ENCODE measurements at places on chromosomes 6 and 20.

- no peak for DNase-seq
These were observed 576.4 kb downstream of the PRKN start for GRCh38 chr6:162151021-162151665.

DNA sequence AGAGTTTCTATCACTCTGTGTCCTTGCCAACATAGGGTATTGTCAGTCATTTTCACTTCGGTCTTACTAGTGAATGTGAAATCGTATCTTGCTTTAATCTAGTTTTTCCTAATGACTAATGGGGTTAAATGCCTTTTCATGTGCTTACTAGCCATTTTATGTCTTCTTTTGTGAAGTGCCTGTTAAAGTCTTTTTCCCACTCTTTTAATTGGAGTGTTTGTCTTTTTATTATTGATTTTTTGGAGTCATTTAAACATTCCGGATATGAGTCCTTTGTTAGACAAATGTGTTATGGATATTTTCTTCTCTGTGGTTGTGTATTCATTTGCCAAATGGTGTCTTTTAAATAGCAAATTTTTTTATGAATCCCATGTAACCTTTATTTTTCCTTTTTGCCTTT lies 194.6 kb downstream of the CDH26 start:
- no peak for DNase-seq

DNA sequence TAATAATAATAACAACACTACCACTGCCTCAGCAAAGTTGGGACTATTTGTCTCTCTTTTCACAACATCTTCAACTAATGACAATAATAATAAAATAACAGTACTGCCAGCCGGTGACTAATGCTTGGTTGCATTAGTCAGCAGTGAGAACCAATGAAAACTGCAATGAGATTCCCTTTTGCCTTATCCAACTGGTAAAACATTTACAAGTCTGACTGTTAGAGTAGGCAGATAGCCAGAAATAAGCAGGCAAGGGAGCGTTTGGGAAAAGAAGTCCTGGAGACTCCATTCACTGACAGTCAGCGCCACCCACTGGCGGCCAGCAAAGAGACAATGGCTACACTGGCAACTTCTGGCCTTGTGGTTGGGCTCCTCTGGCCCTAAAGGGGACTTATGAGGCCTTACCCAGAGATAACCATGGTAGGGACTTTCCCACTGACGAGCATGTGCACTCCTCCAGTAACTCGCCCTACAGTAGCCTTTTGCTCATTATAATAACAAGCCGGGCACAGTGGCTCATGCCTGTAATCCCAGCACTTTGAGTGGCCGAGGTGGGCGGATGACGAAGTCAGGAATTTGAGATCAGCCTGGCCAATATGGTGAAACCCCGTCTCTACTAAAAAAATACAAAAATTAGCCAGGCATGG lies 3.4 kb upstream of the NSFL1C start:
- no peak for DNase-seq

DNA sequence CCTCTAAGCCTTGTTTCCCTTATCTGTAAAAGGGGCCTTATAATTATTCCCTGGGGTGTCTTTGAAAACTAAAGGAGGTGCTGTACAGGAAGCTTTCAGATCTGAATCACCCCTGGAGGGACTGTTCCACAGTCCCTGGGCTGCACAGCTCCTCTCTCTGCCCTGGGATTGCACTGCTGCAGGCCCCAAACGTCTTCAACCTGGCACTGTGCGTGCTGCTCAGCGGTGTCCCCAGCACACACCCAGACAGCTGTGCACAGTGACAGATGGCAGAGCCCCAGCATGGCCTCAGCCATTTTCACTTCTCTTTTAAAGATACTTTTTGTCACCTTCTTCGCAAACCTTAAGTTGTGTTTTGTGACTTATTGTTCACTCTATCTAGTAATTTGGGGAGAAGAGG lies 50.7 kb upstream of the INSM1 start:
- DNase-seq = no peak

GRCh38 chr6:71290611-71291010 lies 2.0 kb downstream of the OGFRL1 start:
- DNase-seq = no peak

- no peak for DNase-seq
These were observed 103.4 kb downstream of the ERMARD start for GRCh38 chr6:169854813-169855212.

- DNase-seq = no peak
These were observed 29.4 kb downstream of the BMP7 start for GRCh38 chr20:57236813-57237584.

- DNase-seq = no peak
These were observed 4.5 kb downstream of the SNAI1 start for GRCh38 chr20:49987015-49987867.

DNA sequence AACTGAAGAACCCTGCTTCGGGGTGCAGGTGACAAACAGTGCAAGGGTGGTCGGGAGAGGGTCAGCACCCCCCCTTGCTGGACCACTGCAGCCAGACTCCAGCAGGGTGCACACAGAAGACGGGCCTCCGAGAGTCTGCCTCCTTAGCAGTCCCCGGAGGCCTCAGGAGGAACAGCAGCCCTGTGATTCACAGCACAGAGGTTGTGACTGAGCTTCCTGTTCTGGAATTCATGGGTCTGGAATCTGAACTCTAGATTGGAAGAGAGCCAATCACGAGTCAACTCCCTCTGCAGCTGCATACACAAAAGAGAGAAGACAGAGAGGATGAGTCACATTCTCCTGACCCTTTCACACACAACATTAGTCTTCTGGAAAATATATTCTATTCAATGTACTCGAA lies 249.0 kb upstream of the OPRM1 start:
- no peak for DNase-seq

DNA sequence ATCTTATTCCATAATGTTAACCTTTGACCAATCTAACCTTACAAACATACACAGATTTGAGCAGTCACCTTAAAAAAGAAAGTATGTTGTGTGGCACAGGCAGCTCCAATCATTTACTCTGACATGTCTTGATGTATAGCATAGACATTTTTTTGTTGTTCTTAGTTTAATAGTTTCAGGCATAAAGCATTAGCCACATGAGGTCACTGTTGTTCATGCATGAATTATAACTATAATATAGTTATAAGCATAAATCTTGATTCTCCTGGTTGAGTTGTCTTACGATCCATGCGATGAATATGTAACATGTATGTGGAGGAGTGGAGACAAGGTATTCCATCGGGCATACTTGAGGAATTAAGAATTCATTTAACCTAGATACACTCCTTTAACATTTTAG lies 26.1 kb upstream of the NKAIN2 start:
- DNase-seq = no peak
